ENCODE measurements at places on chromosomes 13 and 19.

DNA sequence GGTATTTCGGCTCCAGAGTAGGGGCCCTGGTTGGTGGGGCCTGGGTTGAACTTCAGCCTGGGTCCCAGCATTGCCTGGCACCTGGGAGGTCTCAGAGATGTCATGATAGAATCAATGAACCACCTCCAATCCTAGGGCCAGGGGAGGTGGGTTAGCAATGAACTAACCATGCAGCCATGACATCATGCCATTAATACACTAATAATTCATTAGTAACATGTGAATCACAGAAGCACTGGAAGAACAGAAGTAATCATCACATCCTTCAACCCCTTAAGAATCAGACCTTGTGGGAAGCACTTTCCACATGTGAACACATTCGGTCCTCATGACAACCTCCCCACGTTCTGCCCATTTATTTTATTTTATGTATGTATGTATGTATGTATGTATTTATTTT is 6.9 kb downstream of the NOSIP start:
- no peak for DNase-seq

GRCh38 chr13:21011378-21011777 is 50.0 kb downstream of the LATS2 start:
- DNase-seq = no peak

DNA sequence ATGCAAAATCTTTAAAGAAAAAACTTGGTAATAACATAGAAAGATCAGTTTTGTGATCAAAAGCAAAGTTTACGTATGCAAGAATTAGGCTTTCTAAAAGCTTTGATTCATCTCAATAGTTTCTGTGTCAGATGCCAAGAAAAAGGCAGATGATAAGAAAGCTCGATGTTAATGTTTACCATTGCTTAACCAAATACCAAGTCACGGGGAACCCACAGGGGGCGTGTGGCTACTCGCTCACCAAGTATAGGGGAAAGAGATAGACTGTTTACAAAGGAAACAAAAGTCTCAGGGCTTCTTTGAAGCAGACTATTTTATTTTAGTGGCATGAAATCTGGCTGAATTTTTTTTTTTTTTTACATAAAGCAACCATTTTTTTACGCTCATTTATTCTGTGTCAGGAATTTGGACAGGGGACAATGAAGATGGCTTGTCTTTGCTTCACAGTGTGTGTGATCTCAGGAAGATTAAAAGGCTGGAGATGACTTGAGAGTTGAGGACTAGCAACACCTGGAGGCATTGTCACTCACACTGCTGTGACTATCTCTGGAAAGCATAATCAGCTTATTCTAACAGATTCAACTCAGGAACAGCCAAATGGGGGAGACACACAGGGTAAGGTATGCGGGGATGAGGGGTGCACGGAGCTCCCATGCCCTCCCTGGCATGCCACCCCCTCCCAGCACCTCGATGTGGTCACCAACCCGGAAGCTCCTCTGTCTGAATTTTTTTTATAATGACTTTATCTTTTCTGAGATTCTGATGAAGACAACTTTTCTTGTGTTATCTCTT is 24.9 kb downstream of the RCBTB1 start:
- DNase-seq = no peak

- no peak for DNase-seq
These were observed 28.1 kb downstream of the DHX34 start for GRCh38 chr19:47377208-47377701.

DNA sequence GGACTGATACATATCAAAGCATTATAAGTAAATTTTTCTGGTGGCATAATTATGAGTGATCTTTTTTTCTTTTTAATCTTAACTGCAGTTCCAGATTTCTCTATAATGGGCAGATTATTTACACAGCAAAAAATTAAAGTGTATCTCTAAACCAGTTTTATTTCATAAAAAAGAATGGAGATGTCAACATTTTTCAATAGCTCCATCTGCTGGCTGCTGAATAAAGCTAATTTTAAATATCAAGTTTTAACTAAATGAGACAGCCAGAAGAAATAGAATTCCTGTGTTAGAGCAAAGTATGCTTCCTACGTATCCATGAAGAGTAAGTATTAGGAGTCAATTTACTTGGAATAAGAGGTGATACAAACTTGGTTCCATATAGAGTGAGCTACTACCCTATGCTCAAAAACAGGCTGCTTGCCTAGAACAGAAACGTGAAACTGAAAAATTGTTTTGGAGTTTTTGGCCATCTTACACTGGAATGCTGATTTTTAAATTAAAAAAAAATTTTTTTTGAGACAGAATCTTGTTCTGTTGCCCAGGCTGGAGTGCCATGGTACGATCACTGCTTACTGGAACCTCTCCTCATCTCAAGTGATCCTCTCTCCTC is 5.0 kb upstream of the PDS5B start:
- peak; percentile 34 for DNase-seq

DNA sequence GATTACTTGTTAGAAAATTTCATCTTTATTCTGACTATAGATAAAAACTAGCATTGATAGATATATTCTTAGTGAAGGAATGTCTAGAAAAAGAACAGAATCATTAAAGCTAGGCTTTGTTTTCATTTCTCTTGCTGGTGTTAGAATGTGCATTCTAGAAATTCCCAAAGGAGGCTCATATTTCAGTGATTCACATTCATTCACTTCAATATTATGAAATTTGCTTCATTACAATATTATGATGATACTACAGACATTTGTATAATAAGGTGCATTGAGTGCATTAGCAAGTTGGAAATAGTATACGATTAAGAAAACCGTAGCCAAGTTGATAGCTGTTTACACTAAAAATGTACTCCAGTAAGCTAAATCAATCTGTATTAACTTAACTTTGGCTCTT is 70.7 kb upstream of the MYCBP2 start:
- no peak for DNase-seq

- no peak for DNase-seq
These were observed 21.4 kb upstream of the IL17D start for GRCh38 chr13:20682061-20682460.

- DNase-seq = peak; percentile 92
These were observed 13.2 kb downstream of the NCAN start for GRCh38 chr19:19224852-19225494.

GRCh38 chr13:94713561-94714182 is 1.3 kb upstream of the SOX21 start:
- DNase-seq = no peak

DNA sequence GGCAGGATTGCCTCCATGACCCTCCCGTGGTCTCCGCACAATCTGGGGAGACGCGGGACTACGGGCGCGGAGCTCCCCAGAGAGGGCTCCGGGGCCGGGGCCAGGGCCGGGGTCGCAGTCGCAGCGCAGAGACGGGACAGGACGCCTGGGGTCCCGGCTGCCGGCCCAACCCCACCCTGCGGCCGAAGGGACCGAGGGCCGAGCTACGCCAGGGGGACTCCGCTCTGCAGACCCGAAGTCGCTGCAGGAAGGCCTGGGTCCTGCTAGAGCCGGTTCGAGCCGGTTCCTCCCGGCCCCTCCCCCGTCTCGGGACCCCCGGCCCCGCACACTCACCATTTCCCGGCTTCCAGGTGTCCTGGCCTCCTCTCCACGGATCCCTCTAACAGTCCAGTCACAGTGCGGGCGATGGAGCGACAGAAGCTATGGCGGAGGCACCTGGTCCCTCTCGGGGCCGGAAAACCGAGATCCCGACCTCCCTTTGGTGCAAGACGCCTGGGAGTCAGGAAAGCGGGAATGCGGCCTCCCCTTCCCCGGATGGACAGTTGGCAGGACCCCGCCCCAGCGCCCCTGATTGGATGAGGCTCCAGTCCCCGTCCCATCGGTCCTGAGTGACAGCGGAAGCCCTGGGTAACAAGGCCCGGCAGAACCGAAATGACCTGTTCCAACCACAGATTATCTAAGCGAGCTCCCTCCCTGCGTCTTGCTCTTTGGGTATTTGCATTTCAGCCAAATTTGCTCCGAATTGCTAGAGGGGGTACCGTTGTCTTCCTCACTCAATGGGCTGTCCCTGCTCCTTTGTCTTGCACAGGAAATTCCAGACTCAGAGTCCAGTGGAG is at the start of gene ZNF625:
Gene ZNF625, minus strand, starts transcription at position 512 of the 836 bp plus-strand sequence. Its CDS starts 176 bp downstream, at position 336.
- DNase-seq = peak; percentile 90

- no peak for DNase-seq
These were observed 45.6 kb upstream of the MRI1 start for GRCh38 chr19:13718733-13719132.

DNA sequence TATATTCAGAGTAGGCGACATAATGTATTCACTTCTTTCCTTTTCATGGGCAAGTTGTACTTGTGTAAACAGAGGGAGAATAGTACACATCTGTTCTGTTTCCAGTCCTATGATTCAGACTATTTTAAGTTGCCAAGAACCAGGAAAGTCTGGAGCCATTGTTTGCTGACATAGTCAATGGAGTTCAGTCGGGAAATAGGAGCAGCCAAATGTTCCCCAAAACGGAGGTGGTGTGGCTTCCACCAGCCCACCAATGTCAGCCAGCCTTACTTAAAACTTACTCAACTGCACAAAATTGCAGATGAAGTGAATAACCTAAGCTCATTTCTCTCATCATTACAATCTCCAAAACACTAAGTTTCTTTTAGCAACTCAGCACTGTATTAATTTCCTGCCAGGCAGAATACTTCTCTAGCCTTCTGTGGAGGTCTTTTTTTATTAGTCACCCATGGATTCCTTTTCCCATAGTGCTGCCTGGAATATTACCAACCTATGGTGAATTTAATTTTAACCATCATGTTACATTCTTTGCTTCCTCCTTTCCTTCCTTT is 22.3 kb upstream of the CSNK1A1L start:
- no peak for DNase-seq

- DNase-seq = no peak
These were observed 8.6 kb downstream of the PRKCSH start for GRCh38 chr19:11444059-11444458.

GRCh38 chr19:2360833-2361232 is 768 bp downstream of the TMPRSS9 start:
- no peak for DNase-seq

GRCh38 chr19:55437410-55437809 is 5.7 kb downstream of the SHISA7 start:
- no peak for DNase-seq

- peak; percentile 84 for DNase-seq
These were observed at the start of gene TBXA2R for GRCh38 chr19:3606690-3607289. TBXA2R (minus strand) TSS chr19:3606875; CDS start chr19:3600634, 6,241 bp downstream.

- DNase-seq = peak; percentile 86
These were observed 62.0 kb downstream of the GPR12 start for GRCh38 chr13:26698392-26699196.

- no peak for DNase-seq
These were observed 739.1 kb downstream of the DIAPH3 start for GRCh38 chr13:59424661-59425060.

DNA sequence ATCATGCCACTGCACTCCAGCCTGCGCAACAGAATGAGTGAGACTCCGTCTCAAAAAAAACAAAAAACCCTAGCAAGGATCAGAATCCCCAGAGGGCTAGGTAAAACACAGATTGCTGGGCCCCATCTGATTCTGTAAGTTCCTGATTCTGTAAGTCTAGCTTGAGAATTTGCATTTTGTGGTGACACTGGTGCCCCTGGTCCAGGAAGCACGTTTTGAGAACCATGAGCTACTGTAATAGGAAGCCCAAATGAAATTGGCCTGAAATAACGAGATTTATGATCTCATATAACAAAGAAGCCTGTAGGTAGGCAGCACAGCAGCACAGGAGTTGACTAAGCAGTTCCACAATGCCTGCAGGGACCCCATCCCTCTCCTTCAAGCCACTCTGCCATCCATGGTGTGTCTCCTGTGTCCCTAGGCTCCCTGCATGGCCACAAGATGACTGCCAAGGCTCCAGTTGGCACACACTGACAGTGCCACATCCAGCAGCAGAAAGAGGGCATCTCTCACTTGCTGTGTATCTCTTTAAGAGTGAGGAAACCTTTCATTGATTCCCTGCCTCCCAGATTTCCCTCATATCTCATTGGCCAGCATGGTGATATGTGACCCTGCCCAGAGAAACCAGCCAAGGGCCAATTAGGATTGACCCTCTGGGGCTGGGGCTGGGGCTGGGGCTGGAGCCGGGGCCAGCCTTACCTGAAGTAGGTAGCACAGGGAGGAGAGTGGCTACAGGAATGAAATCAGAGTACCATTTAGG is 21.7 kb downstream of the SIPA1L3 start:
- DNase-seq = peak; percentile 75

GRCh38 chr13:98919566-98919965 is 58.3 kb downstream of the DOCK9 start:
- DNase-seq = no peak

DNA sequence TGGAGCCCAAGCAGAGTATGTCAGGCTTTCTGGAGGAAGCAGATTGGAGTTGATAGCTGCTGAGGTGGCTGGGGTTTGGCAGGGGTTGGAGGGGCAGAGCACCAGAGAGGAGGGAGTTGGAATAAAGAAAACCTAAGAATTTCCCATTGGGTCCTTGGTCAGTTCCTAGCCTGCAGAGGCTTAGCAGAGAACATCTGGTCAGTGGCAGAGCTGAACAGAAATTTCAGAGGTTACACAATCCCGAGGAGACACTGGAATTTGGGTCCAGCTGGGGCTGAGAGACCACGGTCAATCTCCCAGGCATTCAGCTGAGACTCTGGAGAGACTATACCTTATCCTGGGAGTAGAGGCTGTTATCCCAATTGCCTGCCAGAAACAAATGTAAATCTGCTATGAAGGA is 84.4 kb downstream of the DPY19L3 start:
- no peak for DNase-seq

- DNase-seq = no peak
These were observed 3.3 kb downstream of the RAX2 start for GRCh38 chr19:3768748-3769099.

GRCh38 chr19:5038631-5039271 is 69.8 kb downstream of the KDM4B start:
- peak; percentile 71 for DNase-seq

DNA sequence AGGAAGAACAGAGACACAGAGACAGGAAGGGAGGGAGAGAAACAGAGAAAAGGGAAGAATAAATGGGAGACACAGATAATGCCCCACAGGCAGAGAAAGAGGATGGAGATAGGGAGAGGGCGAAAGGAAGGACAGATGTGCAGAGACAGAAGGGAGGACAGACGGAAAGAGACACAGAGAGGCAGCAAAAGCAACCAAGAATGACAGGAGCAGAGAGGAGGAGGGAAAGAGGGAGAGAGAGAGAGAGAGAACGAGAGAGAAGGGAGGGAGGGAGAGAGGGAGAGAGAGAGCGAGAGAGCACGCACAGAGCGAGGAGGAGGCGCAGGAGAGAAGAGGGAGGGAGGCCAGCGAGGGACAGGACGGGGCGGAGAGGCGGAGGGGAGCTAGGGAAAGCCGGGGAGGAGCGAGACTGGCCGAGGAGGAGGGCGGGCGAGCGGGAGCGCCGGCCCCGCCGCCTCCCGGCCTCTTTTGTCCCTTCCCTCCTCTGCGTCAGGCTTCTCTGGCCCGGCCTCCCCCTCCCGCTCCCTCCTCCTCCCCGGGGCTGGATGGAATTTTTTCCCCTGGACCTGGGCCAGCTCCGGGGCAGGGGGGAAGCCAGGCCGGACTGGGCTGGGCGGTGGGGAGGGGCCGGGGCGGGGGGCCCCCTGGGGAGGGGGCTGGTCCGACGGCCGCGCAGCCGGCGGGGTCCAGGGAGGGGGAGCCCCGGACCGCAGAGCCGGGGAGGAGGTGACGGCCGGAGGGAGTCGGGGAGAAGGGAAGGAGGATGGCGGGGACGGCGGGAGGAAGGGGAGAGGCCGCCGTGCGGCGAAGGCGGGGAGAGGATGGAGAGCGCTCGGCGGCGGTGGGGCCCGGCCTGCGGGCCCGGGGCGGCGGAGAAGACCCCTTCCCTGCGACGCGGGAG is 4.2 kb upstream of the SPACA6 start:
- DNase-seq = peak; percentile 54

Measured in GM13977 (cell line).